ENCODE measurements at places on chromosomes 2 and 18.

GRCh38 chr2:240568678-240569522 lies 616 bp downstream of the RNPEPL1 start:
- peak; percentile 70 for DNase-seq

DNA sequence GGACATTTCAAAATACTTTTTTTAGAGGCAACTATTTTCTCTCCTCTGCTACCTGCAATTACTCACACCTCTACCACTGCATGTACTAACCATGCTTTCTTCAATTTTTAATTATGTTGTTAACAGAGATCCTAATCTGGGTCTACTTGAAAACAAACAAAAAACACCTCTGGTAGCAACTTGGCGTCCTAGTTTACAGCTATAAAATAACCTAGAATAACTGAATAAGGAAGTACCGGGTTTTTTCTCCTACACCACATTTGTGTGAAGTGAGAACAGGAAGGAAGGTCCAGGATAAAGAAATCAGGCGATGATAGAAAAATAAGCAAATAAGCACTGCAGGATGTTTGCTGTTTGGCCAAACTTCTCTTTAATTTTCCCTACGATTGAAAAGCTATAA lies 633.5 kb downstream of the LRP1B start:
- DNase-seq = no peak

DNA sequence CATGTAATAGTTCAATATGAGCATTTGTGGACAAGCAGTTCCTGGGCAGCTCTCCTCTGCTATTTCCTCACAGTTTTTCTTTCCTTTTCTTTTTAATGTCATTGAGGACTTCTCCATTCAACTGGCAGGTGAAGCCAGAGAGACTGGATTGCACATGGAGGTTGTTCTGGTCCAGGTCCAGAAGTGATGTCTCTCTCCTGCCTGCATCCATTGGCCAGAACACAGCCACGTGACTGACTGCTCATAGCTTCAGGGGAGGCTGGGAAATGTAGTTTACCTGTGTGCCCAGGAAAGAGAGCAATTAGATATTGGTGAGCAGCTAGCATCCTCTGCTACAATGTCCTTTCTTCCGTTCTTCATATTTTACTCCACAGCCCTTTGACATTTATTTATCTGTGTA lies 20.2 kb upstream of the ADAM23 start:
- no peak for DNase-seq

- no peak for DNase-seq
These were observed 169.9 kb downstream of the FAM210A start for GRCh38 chr18:13556502-13556901.

DNA sequence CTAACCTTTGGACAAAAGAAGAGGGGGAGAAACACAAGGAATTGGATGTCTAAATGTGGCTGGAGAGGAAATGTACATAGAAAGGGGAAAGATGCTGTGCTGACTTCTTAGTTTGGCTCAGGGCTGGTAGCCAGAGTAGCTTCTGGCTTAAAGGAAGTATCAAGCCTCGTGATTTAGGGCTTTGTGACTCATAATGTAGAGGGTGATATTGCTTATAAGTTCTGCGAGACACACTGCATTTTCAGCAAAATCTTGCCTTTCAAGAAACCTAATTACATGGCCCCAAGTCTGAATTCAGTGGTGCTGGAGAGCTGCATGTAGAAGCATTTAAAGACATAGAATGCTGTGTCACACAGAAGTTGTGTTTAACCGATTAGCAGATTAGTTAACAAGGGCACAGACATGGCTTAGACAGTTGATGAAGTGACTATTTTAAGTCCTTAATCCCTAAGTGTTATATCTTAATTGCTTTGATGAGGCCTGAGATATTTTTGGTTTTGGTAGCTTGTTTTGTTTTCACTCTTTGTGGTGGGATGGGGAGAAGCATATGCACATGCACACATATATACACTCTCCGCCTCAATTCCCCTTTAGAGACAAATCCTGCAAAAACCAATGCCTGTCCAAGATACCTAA lies 66.4 kb downstream of the EPAS1 start:
- DNase-seq = no peak

DNA sequence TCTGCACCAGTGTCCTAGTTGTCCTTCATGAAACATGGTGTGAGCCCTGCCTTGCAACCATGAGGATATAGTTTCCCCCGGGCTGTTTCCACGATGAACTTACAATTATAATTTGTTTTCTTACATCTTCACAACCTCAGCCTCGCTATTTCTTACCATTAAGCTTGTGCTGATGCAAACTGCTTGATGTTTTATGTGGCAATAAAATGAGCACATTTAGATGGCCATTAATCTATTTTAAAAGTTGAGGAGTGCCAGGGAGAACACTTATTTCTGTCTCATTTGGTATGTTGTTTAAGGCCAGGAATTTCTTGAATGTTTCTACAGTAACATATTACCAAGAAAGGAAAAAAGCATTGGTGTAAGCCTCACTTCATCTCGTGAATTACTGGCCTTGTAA lies 214.5 kb upstream of the SLC8A1 start:
- DNase-seq = no peak

- no peak for DNase-seq
These were observed 19.7 kb upstream of the DYNC2LI1 start for GRCh38 chr2:43754180-43754579.

- DNase-seq = no peak
These were observed 442.0 kb upstream of the SYT4 start for GRCh38 chr18:43719267-43719795.

DNA sequence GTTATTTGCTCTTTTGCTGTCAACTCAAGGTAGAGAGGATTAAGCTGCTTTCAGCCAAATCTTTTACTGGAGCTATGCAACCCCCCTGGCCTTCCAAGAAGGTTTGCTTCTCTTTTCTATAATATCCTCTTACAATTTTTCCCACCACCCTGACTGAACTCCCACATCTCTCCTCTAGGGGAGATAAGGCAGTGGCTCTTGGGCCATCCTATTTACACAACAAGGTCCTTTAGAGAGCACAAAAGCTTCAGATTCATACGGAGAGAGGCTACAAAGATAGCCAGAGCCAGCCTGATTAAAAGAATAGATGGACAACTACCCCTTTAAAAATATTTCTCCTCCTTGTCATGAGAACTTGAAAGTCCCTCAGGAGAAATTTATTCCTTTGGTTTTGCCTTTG lies 95.7 kb downstream of the TPGS2 start:
- DNase-seq = no peak

GRCh38 chr2:70369082-70369481 lies 67.2 kb upstream of the FAM136A start:
- no peak for DNase-seq

GRCh38 chr2:39264733-39265132 lies 21.0 kb upstream of the CDKL4 start:
- DNase-seq = no peak

DNA sequence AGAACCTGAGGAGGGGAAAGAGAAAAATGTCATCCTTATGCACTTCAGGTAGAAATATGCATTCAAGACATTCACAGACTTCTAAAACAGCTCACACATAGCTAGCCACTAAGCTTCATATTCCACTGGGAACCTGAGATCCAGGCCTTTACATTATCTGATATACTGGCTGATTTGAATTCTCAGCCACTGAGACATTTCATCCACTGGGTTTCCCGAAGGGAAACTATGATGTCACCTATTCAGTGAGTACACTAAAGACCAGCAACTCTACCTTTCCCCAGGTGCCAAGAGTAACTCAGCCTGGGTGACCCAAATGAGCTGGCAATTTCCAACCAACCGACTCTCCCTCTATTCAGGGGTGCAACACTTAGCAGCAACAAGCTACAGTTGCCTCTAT lies 21.7 kb upstream of the SP100 start:
- no peak for DNase-seq

DNA sequence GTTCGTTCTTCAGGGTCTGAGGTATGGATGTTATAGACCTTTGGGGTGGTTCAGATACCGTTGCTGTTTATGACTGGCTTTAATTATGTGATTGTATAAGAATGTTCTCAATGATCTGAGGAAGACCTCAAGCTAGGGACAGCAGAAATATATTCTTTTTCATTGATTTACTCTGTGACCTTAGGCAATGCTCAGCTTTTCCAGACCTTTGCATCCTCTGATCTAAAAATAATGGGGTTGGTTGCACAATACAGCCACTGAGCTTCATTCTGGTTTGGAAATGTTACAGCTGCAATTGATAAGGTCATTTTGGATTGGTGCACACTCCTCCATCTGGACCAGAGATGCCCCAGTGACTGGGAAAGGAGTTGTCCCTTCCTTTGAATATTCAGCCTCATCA lies 17.2 kb upstream of the CABYR start:
- DNase-seq = no peak

- DNase-seq = no peak
These were observed 240.2 kb downstream of the KCNS3 start for GRCh38 chr2:18118703-18119102.

All from stimulated activated naive CD4-positive, alpha-beta T cell (primary cell).